ENCODE measurements at places on chromosomes 3 and 15.

DNA sequence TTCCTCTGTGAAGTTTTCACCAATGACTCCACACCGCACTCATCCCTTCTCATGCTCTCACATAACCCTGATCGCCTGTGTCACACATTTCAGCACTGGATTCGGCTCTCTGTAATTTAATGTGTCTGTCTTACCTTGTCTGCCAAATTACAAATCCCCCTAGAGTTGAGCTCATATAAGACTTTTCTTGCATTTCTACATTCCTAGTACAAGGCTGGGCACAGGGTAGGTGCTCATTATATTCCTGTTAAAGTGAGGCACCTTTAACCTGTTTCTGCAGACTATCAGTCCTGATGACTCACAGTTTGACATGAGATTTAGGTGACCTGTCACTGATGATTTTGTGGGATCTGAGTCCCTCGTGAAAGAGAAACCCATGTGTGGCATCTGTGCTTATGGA, 22.6 kb downstream of the TGM5 start:
- peak; percentile 15 for DNase-seq

GRCh38 chr3:24160424-24161095, 215.5 kb downstream of the NR1D2 start:
- DNase-seq = no peak

DNA sequence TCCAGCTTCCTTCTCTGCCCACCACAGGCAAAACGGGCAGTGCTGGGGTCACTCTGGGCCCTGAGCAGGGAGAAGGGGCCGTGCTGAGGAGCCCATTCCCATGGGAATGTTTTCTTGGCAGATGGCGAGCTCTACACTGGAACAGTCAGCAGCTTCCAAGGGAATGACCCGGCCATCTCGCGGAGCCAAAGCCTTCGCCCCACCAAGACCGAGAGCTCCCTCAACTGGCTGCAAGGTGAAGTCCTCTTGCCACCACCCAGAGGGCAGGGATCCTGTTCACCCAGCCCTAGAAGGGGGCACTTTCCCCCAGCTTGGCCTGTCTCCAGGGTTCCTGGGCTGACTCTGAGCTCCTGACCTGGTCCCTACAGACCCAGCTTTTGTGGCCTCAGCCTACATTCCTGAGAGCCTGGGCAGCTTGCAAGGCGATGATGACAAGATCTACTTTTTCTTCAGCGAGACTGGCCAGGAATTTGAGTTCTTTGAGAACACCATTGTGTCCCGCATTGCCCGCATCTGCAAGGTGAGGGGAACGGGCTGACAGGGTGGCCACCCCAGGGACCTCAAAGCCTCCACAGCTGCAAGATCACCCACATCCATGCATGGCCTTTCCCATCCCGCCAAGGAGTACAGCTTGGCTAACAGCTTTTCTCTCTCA, 12.4 kb downstream of the CIB1 start:
- no peak for DNase-seq

GRCh38 chr15:59437817-59438624, at the start of gene FAM81A:
FAM81A (plus strand) TSS chr15:59438186; CDS start chr15:59458627, 20,441 bp downstream.
- peak; percentile 79 for DNase-seq

- no peak for DNase-seq
These were observed 87.6 kb downstream of the CLDN1 start for GRCh38 chr3:190234621-190235020.

GRCh38 chr15:77834276-77834990, 201.7 kb upstream of the LINGO1 start:
- DNase-seq = no peak

DNA sequence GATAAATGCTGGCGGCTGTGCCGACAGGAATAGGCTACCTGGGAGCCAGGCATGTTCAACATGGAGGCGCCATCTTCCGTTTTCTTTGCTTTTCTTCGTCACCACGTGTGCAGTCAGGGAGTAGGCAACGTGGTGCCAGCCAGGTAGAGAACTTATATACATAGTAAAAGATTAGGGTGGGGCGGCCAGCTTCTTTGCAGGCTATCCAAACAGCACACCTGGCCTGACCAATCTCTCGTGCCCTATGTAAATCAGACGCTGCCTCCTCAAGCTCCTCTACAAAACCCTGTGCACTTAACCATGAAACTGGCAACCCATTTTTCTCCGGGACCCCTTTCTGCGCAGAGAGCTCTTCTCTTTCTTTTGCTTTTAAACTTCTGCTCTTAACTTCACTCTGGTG, 28.6 kb upstream of the OR5K4 start:
- no peak for DNase-seq

GRCh38 chr3:132090921-132091320, 56.1 kb upstream of the CPNE4 start:
- DNase-seq = no peak
